RPMI7951 (cell line): ENCODE measurements at places on chromosomes 2 and 18.

- DNase-seq, result peak; percentile 52
Observed at GRCh38 chr18:32714571-32715148, 58.2 kb downstream of the KLHL14 start.

DNA sequence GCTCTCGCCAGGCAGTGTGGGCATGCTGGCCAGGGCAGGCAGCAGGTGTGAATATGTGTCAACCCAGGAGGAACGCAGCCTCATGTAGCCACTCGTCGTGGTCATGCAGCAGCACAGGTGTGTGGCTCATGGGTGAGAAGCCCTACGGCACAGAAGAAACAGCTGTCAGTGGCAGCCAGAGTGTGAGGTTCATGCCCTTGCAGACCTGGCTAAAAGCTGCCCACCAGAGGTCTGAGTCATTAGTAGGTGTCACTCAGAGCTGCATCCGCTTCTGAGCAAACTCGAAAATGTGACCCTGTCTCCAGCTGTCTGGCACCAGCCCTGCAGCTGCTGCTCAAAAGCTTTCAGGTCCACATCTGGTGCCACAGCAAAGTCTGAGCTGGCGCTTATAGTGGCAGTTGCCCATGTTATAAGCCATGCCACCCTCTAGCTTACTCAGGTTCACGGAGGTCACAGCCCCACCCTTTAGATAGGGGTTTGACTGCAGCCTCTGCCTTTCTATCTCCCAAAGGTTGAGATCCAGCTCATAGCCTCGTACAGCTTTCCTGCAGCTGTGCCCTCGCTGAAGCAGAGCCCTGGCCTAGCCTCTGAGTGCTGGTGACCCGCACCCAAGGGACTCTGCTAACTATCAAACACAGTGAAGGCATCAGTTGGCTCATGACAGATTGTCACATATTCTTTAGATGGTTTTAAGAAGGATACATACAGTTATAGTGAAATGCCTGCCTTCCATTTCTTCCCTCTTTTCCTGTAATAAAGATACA lies 195.0 kb downstream of the CCDC102B start:
- DNase-seq, result no peak

- DNase-seq, result peak; percentile 32
Observed at GRCh38 chr2:172938713-172939375, 136.8 kb upstream of the MAP3K20 start.

- DNase-seq, result peak; percentile 70
Observed at GRCh38 chr2:190947711-190948251, 66.2 kb downstream of the STAT1 start.

DNA sequence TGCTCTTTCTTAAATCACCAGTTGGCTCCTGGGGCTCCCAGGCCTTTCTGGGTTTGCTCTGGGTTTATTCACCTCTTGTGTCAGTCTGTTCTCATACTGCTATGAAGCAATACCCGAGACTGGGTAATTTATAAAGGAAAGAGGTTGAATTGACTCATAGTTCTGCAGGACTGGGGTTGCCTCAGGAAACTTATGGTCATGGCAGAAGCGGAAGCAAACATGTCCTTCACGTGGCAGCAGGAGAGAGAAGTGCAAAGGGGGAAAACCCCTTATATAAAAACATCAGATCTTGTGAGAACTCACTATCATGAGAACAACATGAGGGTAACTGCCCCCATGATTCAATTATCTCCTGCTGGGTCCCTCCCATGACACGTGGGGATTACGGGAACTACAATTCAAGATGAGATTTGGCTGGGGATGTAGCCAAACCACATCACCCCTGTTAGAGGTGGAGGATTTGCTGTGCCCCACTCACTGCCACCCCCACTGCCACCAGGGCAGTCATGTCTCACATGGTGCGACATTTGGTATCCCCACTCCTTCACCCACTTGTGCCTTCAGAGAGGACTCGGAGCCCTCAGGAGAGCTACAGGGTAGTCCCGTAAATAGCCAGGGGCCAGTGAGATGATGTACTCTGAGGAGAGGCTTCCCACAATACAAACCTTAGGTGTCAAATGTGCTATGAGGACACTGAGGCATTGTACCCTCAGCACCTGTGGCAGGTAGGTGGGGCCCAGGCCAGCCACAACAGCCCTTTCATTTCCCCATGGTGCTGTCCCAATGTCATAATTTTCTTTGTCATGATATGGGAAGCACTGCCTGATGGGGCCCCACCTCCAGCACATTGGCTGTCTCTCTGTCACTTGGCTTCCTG lies 35.7 kb downstream of the CDC42EP3 start:
- DNase-seq, result peak; percentile 98

GRCh38 chr2:215745331-215745730 lies 268.0 kb downstream of the MREG start:
- no peak for DNase-seq

DNA sequence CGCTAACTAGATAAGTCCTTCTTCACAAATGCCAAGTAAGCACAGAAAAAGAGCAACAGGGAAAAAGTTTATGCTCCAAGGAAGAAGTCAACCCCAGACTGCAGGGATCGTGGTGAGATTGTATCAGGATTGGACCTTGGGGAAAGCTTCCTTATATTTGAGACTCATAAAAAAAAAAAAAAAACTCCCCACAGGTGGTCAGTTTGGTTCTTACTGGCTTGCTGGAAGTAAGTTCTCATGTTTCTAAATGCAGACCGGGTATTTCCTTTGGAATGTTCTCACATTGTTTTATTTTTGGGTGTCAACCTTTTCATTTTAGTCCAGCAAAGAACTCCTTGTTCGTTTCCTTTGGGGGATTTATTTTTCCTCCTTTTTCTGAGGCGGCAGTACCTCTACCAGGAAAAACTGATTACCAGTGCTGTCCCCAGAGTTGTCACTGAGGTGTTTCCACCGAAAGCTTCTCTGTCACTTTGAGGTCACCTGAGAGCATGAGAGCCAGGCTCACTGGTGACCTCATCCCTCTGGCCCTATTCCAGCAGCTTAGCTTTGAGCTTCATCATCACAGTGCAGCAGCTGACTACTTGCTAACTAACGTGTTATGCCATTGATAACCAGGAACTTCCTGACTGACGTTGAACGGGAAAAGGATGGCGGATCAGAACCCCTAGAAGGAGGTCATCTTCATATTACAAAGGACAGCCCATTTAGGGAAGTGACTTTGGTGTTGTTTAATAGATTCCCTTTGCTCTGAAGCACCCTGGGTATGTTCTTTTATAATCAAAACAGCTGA lies 16.8 kb upstream of the ATP8B1 start:
- DNase-seq, result peak; percentile 78

DNA sequence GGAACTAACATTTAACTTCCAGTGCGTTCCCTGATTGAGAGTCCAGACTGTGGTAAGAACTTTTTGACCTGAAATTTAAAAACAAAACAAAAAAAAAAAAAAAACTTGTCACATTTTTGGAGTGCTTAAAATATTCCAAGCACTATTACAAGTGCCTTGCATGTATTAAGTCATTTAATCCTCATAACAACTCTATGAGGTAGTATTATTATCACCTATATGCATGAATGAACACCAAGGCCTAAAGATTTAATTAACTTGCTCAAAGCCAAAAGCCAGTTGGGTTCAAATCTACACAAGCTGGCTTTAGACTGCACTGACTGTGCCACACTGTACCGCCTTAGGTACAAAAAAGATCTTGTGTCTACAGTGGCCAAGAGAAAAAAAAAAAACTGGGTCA lies 35.2 kb downstream of the METTL4 start:
- DNase-seq, result no peak

- no peak for DNase-seq
Observed at GRCh38 chr2:216047397-216047796, 34.0 kb upstream of the MREG start.

DNA sequence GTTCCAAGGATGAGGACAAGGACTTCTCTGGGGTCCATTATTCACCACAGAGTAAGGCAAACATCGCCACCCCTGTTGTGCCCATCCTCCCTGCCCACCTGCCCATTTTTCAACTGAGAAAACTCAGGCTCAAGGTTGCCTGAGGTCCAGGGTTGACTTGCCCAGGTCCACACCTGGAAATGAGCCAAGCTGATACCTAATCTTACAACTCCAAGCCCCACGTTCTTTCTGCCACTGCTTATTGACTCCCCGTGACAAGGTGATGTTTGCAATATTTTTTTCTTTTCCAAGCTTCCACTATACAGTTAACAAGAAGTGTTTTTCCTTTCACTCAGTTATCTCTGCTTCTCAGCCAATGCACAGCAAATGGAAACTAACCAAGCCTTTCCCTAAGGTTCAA lies 39.0 kb downstream of the RNF152 start:
- no peak for DNase-seq
